ENCODE measurements at places on chromosomes 5 and 9. TPM values are rescaled to one million over a fixed set of nuclear protein-coding genes. Genes with fewer than 3 reads are reported as not detected.

GRCh38 chr5:105812304-105812703, 1858.4 kb downstream of the EFNA5 start:
- DNase-seq, result no peak
- no peaks in the 10 kb centered on the region for H3K27me3 ChIP-seq
- no peak overlapping the region for H3K27ac ChIP-seq
- no peaks in the 10 kb centered on the region for H3K4me1 ChIP-seq
- no peaks in the 10 kb centered on the region for H3K36me3 ChIP-seq

DNA sequence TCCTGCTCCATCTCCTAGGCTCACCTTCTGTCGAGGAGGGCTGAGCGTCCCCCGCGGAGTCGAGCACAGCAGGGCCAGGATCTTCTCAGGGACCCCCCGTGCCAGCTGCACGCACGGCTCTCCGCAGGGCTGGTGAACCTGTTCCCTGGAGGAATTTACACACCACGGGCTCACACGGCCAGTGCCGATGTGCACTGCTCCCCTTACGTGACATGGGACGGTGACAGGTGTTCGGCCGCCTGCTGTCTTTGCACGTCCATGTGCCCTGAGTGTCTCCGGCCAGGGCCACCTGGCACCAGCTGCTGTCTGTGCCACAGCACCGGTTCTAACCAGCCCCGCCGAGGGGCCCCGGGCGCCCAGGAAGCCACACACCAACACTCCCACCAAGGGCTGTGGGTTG, 8.7 kb upstream of the AGPAT2 start:
- peaks cover 33% of the 10 kb centered on the region for H3K4me1 ChIP-seq
- DNase-seq, result no peak
- no peaks in the 10 kb centered on the region for H3K27me3 ChIP-seq
- no peaks in the 10 kb centered on the region for H3K36me3 ChIP-seq
- H3K4me3 ChIP-seq, result no peak overlapping the region
- no peak overlapping the region for H3K27ac ChIP-seq

DNA sequence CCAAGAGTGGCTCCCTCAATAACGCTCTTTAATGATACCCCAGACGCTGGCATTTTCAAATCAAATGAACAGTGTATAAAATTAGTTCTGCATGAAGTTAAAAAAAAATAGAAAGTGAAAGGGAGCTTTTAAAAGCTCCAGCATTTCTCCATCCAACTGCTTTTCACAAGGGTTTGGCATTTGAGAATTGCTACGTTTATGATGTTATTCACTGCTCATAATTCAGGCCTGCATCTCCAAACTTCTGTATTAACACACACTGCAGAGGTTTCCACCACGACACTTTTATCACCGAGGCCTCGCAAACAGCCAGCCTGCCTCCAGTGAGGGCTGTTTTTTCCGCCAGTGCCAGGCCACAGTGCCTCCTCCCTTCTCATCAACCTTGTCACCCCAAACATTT, 205.5 kb upstream of the EFNA5 start:
- H3K27me3 ChIP-seq, result no peaks in the 10 kb centered on the region
- peak overlapping the region; percentile 32 for H3K27ac ChIP-seq
- no peaks in the 10 kb centered on the region for H3K36me3 ChIP-seq
- peaks cover 7% of the 10 kb centered on the region for H3K4me1 ChIP-seq

GRCh38 chr9:92762781-92763708, 1.6 kb downstream of the BICD2 start:
- peak overlapping the region; percentile 79 for H3K27ac ChIP-seq
- H3K4me1 ChIP-seq, result peaks cover 23% of the 10 kb centered on the region
- no peaks in the 10 kb centered on the region for H3K36me3 ChIP-seq
- no peaks in the 10 kb centered on the region for H3K27me3 ChIP-seq

DNA sequence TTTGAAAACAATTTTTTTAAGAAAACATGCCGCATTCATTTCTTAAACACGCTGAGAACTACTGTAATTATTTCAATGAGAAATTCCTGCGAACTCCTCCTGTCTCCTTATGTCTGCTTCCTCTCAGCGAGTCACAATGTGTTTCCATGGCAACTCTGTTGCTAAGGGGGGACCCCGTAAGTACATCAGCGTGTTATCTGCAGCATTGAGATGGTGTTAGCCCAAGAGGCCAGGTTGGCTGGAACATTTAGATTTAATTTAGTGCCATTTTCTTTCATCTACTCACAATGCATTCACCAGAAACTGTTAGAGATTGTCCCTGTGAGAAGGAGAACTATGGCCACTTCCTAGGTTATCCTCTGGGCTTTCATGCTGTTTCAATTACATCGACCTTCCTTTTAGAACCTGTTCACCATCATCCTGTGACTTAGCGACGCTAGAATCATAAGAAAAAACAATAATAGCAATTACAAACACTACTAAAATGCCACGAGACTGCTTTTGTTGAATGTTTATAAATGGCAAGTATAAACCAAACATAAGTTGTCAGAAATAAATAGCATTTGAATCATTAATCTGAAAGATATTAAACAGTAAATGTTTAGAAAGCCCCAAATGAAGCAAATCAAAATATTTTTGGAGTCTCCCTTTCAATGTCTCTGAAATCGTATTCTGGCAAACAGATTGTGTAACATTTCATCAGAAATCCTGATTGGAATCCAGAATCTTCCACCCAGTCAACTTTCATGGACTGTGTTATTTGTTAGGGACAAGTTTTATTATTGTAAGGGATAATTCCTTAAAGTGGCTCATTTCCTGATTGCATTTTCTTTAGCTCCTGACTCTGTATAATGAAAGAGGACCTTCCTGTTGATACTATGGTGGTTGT, 39.7 kb upstream of the SHC3 start:
- peak overlapping the region; percentile 3 for H3K27ac ChIP-seq
- no peak for DNase-seq
- no peaks in the 10 kb centered on the region for H3K36me3 ChIP-seq
- H3K27me3 ChIP-seq, result no peaks in the 10 kb centered on the region
- H3K4me1 ChIP-seq, result no peaks in the 10 kb centered on the region
- no peak overlapping the region for H3K4me3 ChIP-seq

GRCh38 chr9:34716711-34717110, 6.8 kb upstream of the CCL21 start:
- H3K4me1 ChIP-seq, result no peaks in the 10 kb centered on the region
- H3K27ac ChIP-seq, result no peak overlapping the region
- no peak for DNase-seq
- peaks cover 16% of the 10 kb centered on the region for H3K27me3 ChIP-seq
- H3K36me3 ChIP-seq, result no peaks in the 10 kb centered on the region

DNA sequence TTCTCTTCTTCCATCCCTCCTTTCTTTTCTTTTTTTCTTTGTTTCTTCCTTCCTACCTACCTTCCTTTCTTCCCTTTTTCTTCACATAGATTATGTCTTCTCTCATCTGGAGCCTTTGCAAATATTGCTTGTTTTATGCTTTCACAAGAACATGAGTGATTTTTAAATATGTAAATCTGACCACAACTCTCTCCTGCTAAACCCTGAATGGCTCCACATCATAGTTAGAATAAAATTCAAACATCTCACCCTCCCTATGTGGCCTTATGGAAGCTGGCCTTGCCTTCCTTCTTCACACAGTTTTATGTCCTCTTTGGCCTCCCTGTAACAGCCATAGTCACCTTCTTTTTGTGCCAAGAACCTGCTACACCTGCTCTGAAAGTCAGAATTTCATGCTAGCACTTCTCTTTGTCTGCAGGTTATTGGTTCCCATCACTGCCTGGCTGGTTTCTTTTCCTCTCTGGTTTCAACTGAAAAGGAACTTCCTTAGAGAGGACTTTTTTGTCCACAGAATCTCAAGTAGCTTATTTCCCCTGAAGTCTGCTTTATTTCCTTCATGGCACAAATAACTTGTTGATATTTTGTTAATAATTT, 114.3 kb upstream of the TNC start:
- no peak for DNase-seq
- no peak overlapping the region for H3K27ac ChIP-seq
- no peaks in the 10 kb centered on the region for H3K36me3 ChIP-seq
- H3K4me3 ChIP-seq, result no peak overlapping the region

REXO4 gene
- 30.3 TPM for total RNA-seq

SLC25A51 gene
- total RNA-seq, result 29.1 TPM

WDR38 gene
- total RNA-seq, result not detected

PITX1 gene
- 16.2 TPM for total RNA-seq

PCDHA9 gene
- 3.8 TPM for total RNA-seq

Data from progenitor cell of endocrine pancreas (in vitro differentiated cells).